ENCODE measurements at places on chromosomes 2 and 18.

DNA sequence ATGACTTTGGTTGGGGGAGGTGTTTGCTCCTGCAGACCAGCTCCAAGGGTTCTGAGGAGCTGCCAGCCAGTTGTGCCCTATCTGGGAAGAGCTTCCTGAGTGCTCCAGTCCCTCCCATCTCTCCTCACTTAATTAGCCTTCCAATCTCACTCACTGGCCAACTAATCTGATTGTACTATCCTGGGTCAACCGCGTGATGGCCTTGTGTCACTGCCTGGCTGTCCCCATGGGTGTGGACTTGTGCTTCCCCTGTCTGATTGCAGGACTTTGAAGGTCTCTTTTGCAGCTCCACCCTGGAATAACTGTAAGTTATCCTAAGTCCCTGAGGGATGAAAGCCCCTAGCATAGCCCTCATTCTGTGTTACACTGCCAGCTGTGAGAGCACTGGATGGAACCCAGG lies 65.0 kb downstream of the SLC4A5 start:
- DNase-seq: no peak

GRCh38 chr18:2059336-2059735 lies 512.0 kb downstream of the METTL4 start:
- no peak for DNase-seq

DNA sequence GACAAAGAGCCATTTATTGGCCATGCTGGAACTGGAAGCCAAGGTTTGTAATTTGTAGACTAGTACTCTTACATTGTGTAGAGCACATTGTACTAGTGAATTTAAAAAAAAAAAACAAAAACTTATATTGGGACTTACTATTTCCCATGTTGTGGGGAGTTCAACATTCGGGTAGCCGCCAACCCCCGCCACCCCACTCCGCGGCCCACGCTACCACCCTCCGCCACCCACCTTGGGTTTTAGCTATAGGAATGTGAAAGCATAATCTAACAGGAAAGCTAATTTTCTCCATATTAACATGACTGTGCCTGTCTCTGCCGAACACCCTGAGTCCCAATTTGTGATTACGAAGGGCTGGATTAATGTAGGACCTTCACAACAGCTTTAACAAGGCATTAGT lies 275.8 kb downstream of the FIGN start:
- no peak for DNase-seq

- no peak for DNase-seq
Observed at GRCh38 chr2:202278036-202278760, 12.6 kb downstream of the NOP58 start.

DNA sequence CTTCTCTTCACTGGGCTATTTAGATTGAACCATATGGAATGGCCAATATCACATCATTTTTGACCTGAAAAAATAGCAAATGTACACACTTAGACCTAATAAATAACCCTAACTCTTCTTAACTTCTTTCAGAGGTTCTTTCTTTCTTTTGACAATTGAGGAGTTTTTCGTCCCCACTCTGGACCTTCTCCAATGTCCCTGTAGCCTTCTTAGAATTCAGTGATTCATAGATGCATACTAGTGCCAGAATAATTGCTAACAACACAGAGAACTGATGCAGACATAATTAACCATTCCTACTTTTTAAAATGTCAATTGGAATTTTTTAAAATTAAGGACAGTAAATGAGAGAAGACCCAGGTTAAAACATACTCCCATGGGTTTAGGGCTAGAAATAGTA lies 20.0 kb downstream of the DAPL1 start:
- DNase-seq: no peak
